ENCODE measurements at places on chromosomes 3 and 15. TPM values are rescaled to one million over a fixed set of nuclear protein-coding genes. Genes with fewer than 3 reads are reported as not detected.
A peak's percentile ranks its signal among the peaks of the same experiment; 100 is the strongest.

Gene GOLGA8H
- not detected for total RNA-seq

Gene PDIA3
- 248 TPM for total RNA-seq

DNA sequence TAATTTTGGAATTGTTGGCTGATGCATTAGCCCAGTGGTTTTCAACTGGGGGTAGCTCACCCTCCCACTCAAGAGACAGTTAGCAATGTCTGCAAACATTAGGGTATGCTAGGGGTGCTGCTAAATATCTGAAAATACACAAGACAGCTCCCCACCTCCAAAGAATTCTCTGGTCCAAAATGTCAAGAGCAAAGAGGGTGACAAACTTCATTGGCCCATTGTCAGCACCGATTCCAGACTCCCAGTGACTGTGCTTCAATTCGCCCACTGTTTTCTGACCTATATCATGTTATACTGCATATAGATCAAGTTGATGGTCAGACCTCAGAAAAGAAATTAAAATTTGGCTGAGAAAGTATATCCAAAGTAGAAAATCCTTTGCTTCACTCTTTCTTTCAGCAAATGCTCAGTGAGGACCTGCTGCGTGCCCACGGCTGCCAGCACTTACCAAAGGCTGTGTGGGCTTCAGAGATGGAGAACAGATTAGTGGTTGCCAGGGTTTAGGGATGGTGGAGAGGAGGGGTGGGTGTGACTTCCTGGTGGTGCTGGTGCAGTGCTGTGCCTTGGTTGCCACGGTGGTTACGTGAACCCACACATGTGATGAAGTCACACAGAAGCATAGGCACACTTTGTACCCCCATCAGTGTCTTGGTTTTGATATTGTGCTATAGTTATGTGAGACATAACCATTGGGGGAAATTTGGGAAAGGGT lies 204.0 kb downstream of the PLCL2 start:
- DNase-seq = peak; percentile 45

DNA sequence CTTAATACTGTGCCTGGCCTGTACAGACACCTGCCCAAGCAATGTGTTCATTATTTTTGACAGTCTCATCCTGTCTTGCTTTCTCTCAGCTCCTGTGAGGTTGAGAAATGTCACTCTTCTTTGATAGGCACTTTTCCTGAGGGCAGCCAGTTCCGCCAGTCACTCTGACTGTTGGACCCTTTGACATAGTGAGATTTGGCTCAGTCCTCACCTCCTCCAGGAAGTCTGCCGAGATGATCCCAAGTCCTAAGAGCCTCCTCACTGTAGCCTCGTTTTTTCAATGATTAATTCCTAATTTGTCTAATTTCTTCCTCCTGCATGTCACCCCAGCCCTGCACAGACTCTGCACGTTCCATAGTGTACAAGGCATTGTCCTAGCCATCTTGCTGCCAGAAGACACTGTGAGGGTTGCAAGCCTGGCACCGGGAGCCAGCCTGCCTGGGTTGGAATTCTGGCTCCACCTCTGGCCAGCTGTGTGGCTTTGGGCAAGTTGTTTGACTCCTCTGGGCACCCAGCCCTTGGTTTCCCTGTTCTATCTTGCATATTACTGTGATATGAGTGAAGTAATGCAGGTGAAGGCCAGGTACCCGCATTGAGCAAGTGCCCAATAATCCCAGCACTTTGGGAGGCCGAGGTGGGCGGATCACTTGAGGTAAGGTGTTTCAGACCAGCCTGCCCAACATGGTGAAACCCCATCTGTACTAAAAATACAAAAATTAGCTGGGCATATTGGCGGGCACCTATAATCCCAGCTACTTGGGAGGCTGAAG lies 24.3 kb downstream of the RPLP1 start:
- DNase-seq = no peak

DNA sequence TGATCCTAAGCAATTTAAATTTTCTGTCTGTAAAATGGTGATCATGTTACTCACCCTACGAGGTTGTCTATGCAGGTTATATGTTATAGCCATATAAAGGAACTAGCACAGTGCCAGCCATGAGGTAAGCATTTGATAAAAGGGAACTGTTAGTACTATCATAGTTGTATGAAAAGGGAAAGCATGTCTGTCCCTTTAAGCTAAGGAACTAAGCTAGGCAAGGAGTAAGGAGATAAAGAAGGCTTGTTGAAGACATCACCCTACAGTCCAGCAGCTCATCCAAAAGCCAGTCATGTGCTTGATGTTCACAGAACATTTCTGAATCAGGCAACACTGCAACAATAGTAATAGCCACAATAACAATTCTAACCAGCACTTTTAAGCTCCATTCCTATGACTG lies 243.9 kb downstream of the ZBTB20 start:
- DNase-seq = no peak

DNA sequence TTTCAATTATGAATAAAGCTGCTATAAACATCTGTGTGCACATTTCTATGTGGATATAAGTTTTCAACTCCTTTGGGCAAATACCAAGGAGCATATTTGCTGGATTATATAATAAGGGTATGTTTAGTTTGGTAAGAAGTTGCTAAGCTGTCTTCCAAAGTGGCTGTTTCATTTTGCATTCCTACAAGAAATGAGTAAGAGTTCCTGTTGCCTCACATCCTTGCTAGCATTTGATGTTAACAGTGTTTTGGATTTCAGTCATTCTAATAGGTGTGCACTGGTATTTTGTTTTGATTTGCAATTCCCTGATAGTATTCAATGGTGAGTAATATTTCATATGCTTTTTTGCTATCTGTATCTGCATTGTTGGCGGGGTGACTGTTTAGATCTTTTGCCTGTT lies 120.7 kb upstream of the MDFIC2 start:
- no peak for DNase-seq

DNA sequence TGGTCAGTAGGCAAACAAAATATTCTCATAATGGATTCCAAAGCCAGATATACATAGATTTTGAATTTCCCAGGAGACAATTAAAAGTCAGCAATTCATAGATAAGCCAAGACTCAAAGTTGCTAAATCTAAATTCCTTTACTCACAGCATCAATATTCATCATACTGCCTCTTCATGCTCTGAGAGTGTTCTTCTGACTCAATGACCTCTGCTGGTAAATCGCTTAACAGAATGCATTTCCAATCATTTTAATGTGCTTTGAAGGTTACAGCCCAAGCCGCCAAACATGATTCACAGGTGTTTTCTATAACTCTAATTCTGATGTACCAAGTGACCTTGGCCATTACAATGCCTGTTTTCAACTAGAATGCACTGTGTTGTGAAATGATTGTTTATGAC lies 24.2 kb upstream of the SLC4A7 start:
- no peak for DNase-seq

DNA sequence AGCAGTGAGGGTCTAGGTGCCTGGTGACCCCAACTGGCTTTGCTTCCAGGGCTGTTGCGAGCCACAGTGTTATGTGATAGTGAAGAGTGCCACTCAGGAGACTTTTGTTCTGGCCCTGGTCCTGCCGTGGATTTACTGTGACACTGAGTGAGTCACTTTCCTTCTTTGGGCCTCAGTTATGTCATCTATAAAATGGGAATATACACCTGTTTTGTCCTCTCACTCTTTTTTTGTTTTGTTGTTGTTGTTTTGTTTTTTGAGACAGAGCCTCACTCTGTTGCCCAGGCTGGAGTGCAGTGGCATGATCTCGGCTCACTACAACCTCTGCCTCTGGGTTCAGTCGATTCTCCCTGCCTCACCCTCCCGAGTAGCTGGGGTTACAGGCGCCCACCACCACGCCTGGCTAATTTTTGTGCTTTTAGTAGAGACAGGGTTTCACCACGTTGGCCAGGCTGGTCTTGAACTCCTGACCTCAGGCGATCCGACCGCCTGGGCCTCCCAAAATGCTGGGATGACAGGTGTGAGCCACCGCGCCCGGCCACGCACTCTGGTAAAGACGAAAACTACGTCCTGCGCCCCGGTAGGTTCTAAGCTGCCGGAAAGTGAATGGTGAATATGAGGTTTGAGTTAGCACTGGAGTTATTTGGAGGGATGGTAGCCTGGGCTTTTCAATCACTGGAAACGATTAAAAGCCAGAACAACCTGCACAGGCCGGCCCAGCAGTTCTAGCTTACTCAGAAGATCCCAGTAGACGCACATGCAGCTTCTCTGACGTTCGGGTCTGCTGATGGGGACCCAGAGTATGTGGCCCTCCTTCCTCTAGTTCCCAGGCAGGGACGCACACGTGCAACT lies 46.6 kb downstream of the BDH1 start:
- no peak for DNase-seq

- DNase-seq = no peak
These were observed 843.8 kb downstream of the NAALADL2 start for GRCh38 chr3:175702956-175703355.

DNA sequence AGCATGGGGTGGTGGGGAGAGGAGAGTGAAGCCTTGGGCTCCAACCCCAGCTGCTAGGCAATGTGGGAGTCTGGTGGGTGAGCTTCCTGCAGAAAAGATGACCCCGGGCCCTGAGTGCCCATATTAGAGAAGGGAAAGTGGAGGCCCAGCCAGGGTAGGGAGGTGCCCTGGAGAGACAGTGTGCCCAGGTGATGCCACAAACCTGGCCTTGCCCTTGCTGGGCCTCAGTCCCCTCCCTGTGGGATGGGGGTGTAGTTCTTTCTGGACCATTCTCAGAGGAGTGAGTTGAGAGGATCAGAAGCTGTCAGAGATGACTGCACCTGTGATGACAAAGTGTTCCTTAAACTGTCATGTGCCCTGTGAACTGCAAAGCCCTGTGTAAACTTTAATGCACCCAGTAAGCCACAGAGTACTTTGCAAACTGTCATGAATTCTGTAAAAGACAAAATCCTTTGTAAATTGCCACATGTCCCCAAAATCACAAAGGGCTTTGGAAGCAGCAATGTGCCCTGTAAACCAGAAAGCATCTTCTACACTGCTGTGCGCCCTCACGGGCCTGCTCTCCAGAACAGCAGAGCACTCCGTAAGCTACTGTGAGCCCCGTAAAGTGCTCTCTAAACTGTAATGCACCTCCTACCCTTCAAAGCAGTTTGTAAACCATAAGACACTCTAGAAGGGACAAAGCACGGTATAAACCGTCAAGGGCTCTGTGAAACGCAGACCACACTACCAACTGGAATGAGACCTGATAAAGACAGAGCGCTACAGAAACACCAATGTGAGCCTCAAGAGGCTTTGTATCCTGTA lies 51.3 kb upstream of the FGD5 start:
- DNase-seq = no peak

DNA sequence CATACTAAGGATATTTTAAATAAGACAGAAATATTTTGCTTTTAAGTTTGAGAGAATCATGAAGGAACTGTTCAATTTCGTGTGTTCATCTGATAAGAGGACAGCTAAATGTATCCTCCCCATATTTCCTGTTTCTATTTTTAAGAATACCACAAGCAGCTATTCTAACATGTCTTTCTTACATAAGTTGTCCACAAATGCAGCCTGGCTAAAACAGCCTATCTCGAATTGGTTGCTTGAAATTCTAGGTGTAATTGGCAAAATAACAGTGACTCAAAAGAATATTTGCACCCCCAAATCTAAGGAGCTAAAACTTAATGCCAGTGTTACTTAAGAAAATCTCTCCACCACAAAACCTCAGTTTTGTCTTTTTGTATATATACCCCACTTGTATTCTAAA lies 35.0 kb downstream of the BTLA start:
- DNase-seq = no peak
